Nephron progenitor cell (in vitro differentiated cells): ENCODE measurements at places on chromosomes 3 and 15.
A peak's percentile ranks its signal among the peaks of the same experiment; 100 is the strongest.

GRCh38 chr3:37741644-37742043, 120.0 kb upstream of the CTDSPL start:
- no peak for DNase-seq

DNA sequence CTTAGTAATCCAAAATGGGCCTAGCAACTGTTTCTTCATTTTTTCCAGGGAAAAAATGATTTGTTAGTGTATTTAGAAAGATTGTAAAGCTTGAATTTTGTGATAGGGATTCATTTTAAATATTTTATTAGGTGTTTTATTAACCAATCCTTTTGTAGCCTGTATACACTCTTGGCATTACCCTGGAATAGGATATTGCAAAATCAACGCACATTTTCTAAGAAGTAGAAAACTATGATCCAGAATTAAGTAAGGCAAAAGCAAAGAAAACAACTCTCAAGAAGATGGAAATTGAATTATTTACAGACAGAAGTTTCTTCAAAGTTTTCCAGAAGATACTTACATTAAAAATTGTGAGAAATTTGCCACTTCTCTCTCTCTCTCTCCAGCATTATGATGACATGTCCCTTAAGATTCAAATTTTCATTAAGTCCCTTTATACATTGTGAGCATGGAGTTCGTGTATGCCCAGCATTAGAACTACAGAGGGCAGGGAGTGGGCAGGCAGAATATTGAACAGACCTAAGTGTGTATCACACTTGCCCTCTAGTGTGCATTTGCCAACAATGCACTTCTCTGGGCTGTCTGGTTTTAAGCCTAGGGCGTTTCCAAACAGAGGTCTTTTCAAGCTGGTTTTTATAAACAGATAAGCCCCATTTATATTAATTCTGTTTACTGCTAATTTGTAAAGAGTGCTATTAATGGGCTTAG, 28.5 kb upstream of the CMSS1 start:
- DNase-seq: peak; percentile 23

DNA sequence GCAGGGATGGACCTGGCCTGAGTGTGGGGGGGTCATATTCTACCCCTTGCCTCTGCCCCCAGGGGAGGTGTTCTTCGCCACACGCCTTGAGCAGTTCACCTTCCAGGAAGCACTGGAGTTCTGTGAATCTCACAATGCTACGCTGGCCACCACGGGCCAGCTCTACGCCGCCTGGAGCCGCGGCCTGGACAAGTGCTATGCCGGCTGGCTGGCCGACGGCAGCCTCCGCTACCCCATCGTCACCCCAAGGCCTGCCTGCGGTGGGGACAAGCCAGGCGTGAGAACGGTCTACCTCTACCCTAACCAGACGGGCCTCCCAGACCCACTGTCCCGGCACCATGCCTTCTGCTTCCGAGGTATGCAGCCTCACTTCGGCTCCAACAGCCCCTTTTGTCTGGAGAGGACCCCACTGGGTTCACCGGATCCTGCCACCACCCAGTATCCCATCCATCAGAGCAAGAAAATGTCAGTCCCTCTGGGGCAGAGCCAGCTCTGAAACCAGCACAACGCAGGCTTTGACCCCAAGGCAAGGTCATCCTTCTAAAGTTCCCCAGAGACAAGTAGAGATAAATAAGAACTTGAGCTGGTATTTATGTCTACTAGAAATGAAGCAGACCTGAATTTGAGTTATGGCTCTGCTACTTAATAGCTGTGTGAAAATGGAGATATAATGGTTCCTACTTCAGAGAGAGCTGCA, 45.8 kb downstream of the HAPLN3 start:
- peak; percentile 59 for DNase-seq

DNA sequence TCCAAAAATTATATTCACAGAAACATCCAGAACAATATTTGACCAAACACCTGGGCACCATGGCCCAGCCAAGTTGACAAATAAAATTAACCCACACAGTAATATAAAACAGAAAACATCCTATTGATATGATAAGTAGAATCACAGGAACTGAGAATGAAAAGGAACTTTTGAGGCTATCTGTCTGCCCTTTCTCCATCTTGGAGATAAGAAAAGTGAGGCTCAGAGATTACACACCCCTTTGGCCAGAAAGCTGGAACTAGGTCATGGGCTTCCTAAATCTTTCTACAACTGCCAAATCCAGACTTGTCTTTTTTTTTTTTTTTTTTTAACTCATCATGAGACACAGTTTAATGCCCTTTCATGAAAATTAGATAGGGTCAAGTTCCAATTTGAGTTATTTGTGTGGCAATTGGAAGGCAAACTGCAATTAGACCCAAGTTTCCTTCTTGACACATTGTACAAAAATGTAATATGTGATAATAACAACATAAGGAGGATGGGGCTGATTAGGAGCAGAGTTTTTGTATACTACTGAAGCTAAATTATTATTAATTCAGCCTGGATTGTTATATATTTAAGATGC, 137.2 kb downstream of the RPL22L1 start:
- DNase-seq: no peak

GRCh38 chr3:141802316-141803077, 39.3 kb downstream of the GRK7 start:
- DNase-seq: no peak

DNA sequence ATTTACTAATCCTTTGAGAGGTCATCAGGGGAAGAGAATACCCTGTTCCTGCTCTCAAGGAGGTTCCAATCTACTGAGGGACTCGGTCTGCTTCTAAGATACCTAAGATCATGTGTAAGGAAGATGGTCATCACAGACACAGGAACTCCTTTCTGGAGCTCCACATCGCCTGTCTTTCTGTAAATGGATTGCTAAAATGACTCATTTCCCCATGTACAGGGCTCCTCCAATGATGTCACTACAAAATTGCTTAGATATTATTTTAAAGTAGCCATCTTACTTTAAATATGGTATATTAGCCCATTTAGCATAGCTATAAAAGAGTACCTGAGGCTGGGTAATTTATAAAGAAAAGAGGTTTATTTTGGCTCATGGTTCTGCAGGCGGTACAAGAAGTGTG, 206.1 kb upstream of the PROK2 start:
- no peak for DNase-seq

DNA sequence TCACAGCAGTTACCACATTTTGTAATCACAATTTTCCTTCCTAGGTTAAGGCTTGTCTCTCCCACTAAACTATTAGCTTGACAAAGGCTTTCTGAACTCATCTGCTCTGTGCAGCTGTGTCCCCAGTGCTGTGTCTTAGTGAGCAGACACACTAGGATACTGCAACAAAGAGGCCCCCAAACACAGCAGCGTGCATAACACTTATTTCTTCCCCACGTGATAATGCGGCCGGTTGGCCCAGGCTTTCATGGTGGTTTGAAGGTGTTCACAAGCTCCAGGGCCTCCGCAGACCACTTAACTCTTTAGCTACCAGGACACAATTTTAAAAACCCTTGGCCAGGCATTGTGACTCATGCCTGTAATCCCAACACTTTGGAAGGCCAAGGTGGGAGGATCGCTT, 2.2 kb upstream of the HDAC11 start:
- DNase-seq: no peak

DNA sequence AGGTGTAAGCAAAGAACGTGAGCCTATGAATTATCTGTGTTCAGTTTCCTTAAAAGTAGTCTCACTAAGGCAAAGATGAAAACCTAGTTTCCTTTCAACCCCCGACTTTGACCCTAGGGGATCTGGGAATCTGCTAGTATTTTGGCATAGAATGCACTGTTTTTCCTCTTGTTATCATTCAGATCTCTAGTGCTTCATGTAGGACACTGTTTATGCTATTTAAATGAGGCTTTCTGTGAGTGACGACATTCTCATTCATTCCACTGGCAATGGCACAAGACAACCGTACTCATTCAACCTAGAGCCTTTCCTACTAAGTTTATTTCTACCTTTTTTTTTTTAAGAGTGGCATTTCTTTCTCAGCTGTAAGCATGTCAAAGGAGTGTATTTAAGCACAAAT, 67.0 kb downstream of the CHAC1 start:
- DNase-seq: no peak

DNA sequence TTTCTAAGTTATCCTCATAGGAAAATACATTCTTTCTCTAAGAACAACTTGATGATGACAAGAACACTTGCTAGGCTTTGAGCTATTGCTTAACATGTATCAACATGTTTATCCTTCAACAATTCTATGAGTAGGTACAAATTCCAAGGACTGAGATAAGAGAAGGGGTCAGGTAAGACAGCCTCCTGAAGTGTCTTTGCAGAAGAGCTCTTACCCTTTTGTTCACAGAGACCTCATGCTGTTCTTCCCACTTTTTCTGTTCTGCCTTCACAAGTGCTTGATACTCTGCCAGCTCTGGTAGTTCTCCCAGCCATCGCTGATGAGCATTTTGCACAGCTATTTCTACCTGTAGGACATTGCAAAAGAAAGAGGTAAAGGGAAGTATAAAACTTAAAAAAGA, 50.9 kb downstream of the CEP152 start:
- DNase-seq: no peak

DNA sequence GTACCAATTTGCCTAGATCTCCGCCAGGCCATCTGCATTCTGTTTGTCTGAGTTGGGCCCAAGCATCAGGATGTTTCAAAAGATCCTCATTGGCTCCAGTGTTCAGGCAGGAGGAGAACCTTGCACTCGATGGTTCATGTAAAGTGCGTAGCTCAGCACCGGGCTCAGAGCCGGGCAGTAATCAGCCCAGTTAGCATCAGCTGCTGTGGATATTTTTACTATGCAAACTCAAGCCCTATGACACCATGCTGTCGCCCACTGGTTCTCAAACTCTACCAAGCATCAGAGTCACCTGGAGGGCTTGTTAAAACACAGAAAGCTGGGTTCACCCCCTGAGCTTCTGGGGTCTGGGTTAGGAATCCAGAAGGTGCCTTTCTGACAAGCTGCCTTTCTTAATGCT, 310.8 kb downstream of the SHQ1 start:
- no peak for DNase-seq

DNA sequence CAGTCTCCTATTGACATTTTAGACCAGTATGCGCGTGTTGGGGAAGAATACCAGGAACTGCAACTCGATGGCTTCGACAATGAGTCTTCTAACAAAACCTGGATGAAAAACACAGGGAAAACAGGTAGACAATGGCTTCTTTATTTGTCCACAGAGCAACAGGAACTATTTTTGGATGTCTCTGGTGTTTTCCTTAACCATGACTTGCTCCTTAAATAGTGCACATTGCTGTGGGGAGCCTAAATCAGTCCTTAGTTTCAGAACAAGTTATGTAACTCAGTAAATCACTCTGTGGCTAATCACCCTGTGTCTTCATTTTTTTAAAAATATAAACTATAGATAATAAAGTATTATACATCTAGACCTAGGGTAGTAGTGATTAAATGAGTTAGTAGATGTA, 383.7 kb downstream of the FEZF2 start:
- DNase-seq: no peak

GRCh38 chr3:101827211-101828174, 21.8 kb upstream of the NFKBIZ start:
- peak; percentile 63 for DNase-seq

- DNase-seq: no peak
These were observed 105.8 kb downstream of the FNDC3B start for GRCh38 chr3:172145031-172145686.

- no peak for DNase-seq
These were observed 9.4 kb downstream of the SENP2 start for GRCh38 chr3:185595526-185595925.

DNA sequence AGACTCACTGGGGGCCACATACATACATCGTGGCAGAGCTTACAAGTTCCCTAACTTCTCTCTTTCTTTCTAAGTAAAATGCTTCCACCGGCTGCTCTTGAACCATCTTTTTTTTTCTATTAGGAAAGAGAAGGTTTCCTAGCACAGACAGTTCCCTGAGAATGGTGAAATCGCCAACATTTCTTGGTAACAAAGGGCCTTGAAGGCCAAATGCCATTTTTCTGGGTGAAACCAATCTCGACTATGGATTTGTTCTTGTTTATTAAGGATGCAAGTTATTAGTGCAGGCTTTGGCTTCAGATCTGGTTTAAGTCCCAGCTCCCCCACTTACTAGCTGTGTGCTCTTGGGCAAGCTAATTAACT, 3.0 kb downstream of the LMCD1 start:
- DNase-seq: no peak

GRCh38 chr3:39960515-39961191, 151.2 kb downstream of the MYRIP start:
- no peak for DNase-seq

DNA sequence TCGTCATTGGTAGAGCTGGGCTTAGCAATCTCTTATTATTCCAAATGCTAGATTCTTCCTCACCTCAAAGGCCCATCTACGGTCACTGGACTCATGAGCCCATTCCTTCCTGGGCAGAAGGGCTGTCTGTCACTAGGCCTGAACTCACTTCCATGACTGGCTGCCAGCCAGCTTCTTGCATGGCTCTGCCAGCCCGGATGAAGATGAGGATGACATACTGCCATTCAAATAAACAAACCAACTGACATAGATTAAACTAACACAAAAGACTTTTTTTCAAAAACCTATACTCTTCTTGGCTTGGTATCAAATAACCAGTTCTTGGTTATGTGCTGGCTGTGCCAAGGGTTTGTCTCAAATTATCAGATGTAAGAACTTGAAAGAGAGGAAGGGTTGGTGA, 23.8 kb downstream of the ISL2 start:
- no peak for DNase-seq

DNA sequence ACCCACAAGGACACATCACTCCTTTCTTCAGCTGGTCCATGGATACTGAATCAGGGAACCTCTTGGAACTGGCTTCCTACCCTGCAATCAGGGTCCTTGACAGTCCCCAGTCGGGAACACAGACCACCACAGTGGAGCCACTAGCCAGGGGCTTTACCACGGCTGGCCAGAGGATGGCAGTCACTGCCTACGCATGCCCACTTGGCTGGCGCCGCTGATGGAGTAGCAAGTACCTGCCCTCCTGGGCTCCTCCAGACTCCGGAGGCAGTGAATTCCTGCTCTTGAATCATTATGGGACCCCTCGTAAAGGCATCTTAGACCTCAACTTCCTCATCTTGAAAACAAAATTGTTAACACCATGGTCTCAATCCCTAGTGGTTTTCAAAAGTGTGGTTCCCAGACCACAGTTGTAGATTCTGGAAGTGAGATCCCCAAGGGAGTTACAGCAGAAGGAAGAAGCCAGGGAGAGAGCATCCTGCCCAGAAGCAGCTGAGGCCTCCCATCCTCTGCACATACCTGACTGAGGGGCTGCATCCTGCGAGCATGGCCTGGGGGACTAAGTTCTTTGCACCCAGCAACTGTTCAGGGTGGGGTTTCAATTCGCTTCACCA, 9.1 kb upstream of the SKIC8 start:
- peak; percentile 89 for DNase-seq

- no peak for DNase-seq
These were observed 228.2 kb upstream of the ZPLD1 start for GRCh38 chr3:102206511-102207031.
